ENCODE measurements at places on chromosomes 3 and 15.

DNA sequence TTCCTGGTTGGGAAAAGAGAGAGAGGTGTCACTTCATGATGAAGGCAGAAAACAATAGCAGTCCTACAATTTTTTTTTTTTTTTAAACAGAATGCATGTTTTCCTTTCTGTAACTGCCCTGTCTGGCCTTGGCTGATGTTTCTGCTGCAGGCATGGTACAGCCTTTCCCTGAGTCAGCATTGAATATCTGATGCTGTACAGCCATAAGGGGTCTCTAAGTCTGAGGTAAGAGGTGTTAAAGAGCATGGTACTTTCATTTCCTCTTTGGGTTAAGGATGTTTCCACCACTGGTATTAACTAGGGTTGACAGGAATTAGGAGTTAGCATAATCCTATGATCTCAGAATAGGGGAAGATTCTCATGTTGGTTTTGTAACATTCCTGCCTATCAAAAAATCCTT, 147.4 kb downstream of the CHST2 start:
- DNase-seq: peak; percentile 28

DNA sequence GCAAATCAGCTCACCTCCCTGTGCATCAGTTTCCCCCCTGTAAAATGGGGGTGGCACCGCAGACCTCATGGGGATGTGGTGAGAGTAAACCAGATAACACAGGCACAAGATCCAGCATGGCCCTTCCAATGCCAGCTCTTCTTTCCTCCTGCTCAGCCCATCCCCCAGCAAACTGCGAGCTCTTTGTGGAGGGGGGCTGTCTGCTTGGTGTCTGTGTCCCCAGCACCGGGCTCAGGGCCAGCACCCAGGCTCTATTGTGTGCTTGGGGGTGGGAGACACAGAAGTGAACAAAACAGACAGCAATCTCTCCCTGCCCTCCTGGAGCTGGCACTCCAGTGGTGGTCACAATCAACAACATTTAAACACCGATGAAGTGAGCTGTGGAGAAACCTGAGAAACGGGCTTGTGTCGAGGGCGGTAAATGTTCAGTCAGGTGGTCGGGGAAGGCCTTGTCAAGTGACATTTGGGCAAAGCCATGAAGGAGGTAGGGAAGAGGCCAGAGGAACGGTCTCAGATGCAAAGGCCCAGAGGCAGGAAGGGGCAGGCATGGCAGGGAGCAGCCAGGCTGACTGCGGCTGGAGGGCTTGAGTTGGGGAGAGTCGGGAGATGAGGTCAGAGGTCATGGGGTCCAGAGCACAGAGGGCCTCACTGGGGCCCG, 28.4 kb downstream of the GRIP2 start:
- DNase-seq: no peak

DNA sequence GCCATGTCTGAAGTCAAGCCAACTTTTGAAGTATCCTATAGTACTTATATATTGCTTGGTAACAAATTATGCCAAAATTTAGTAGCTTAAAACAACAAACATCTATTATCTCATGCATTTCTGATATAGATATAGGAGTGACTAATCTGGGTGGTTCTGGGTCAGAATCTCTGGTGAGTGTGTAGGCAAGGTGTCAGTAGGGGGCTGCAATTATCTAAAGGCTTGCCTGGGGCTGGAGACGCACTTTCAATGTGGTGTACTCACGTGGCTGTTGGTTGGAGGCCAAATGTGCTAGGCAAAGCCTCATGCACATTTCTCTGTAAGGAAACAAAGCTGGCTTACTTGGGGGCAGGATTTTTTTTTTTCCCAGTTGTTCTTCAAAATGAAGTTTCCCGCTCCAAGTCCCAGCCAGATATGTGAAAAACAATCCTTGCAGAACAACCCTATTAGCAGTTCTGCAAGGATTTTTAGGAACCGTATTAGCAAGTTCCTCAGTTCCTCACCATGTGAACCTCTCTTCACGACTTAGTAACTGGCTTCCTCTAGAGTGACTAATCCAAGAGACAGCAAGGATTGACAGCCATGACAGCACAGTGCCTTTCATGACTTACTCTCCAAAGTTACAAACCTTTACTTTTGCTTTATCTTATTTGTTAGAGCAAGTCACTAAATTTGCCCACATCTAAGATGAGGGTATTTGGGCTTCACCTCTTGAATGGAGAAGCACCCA, 25.8 kb downstream of the GREM1 start:
- no peak for DNase-seq

GRCh38 chr3:136621628-136622027, 130.6 kb downstream of the STAG1 start:
- no peak for DNase-seq

DNA sequence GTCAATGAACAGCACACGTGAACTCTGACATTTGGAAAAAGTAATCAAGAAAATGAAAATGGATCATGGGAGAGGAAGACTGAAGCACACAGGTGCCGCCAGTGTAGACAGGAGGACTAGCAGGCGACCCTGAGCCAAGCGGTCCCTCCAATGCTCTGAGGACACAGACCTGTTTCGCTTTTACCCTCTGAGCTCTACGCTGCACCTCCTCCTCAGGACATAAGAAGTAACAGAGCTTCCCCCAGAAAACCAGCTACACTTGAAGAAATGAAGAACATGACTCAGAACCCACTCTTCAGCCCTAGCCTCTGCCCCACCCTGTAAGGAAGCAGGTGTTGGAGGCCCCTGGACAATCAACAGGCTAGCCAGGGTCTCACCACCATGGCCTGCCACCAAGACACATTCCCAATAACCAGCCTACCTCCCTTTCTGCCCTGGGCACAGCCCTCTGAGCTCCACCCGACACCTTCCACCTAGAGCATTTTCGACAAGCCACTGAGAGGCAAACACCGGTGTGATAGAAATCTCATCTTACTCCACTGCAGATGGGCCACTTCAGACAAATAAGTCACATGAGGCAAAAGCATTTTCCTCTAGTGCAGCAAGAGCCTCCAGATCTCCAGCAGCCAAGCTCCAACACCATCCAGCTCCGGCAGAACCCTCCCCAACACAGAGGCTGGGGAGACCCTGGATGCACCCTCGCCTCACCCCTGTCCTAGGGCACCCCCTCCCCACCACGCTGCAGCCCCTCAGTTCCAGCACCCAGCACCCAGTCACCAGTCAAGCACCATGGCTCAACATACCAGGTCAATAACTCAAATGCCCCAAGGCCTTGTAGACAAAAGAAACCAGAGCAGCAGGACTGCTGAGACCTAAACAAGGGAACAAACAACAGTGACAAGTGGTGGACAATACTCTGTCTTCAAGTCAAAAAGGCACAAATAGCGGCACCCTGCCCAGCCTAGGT, 11.4 kb downstream of the FAM174B start:
- DNase-seq: no peak

DNA sequence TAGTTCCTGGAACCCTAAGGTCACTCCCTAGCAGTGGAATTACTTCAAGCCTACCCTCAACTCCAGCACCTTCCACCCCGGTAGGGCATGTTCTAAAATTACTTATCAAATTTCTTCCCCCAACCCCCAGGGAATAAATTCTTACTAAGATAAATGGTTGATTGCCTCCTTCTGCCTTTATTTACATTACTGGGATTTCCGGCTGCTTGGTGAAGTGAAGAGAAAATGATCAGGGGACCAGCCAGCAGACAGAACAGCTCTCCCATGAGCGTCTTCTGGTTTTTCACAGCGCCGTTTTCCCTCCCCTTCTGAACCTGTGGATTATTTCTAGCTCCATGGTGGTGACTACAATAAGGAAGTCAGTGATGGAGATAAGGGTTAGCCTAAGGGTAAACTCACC, 521.5 kb upstream of the PPP2R3A start:
- DNase-seq: no peak

- no peak for DNase-seq
These were observed 48.9 kb downstream of the CYP11A1 start for GRCh38 chr15:74318376-74319137.

GRCh38 chr3:124360563-124360962, 368.6 kb upstream of the ROPN1 start:
- DNase-seq: no peak

DNA sequence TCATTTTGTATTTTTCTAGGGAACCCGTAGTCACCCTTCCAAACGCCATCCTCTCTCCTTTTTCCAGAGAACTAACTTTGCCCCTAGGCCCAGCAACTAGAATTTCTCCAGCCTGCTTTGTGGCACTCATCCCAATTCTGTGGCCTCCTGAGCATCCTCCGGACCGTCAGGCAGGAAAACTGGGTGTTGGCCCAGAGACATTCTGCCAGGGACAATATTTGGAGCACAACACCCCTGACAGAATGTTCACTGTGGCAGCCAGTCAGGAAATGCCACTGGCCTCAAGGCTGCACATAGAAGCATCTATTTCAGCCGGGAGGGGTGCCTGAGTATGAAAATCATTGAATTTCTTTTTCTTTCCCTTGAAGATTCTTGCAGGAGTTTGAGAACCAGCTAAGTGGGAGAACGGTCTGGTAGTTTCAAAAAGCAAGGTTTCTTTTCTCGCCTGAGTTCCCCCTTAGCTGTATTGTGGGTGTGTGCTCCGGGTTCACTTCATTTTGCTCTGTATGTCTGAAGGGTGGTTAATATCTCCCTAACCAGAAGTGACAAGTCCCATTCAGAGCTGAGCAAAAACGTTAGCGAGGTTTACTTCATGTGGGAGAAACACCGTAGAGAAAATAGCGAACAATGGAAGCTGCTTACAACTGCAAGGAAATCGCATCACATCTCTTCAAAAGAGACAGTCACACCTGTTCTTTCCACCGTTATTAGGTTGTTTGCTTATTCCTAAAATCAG, 108.1 kb upstream of the TPM1 start:
- DNase-seq: no peak

- no peak for DNase-seq
These were observed 54.5 kb downstream of the ZMAT3 start for GRCh38 chr3:179016979-179017670.

GRCh38 chr3:114005481-114005880, 50.8 kb downstream of the CCDC191 start:
- no peak for DNase-seq

DNA sequence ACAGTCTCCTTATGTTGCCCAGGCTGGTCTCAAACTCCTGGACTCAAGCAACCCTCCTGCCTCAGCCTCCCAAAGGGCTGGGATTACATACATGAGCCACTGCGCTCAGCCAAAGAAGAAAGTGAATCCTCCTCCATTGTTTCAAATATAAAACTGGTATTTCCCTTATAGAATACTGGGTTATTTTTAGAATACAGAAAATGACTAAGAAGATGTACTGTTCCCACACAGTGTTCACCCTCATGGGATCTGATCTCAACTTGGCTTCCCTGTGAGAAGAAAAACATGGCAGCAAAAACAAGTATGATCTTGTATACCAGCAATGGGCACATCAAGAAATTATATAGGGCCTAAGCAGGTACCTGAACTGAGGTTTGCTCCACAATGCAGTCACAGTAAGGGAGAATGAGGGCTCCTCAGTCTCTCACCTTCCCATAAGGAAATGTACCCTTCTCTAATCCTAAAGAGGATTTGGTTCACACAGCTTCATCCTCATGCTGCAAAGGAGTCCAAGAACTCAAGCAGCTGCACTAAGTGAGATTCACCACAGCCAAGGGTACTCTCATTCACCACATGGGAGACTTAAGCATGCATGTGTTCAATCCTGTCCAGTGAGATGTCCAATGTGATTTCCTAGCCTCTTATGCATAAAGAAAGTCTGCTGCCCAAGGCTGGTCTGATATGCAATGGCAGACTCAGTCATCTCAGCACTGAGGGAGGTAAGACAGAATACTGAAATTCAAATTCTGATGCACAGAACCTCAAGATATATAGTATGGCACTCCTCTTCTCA, 25.8 kb downstream of the USP4 start:
- no peak for DNase-seq

DNA sequence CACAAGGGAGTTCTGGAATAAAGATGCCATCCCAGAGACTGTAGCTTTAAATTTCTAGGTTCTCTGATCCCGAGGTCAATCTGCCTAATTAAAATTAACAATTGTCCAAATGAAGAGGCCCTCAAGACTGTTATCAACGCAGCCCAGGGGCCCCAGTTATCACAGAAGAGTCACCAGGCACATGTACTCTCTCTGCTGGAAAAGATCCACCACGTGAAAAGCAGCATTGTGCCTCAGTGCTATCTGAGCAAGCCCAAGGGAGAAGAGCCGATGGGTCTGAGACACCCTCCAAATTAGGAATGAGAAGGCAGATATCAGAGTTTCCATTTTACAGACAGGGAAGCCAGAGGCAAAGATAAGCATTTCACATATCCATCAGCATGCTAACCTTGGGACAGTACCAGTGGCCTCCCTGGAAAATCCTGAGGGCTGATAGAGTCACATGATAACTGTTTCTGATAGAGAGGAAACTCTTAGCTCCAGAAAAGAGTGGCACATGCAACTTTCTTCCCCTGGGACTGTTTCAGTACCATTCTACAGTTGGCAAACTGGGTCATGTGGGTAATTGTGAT, 55.5 kb downstream of the ITGB5 start:
- no peak for DNase-seq

GRCh38 chr3:156587760-156588069, 32.8 kb upstream of the SSR3 start:
- no peak for DNase-seq

DNA sequence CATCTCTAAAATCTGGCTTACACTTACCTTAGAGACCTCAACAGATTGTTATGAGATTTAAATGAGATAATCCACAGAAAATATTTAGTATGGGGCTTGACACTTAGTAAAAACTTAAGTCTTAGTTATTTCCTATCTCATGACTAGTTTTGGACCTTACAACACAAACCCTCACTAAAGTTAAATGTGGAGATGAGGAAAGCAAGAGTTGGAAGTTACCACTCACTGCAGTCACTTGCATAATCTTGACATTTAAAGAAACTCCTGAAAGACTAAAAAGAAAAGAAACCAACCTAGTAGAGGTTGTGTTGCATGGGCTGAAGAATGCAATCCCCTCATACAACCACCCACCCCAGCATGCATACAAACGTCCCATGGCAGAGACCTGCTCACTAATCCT, 40.1 kb downstream of the ITGB5 start:
- DNase-seq: no peak

GRCh38 chr3:37024820-37025405, 31.6 kb downstream of the MLH1 start:
- DNase-seq: no peak

- no peak for DNase-seq
These were observed 14.7 kb upstream of the HHATL start for GRCh38 chr3:42717306-42717705.

DNA sequence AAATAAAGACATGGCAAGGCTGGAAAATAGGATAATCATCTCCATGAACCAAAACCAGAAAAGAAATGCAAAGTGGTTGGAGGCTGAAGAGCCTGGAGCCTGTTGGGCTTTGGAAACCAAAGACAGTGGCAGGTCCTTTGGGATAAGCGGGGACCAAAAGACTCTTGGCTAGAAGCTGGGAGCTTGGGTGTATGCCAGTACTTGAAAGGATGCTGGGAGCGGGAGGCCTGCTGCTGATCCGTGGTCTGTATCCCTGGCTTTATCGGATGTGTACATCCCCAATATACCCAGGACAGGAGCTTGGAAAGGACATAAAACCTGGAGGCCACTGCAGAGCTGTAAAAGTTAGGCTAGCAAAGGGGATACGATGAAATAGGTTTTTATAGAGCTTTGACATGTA, 1.3 kb upstream of the CHRNB4 start:
- DNase-seq: no peak

DNA sequence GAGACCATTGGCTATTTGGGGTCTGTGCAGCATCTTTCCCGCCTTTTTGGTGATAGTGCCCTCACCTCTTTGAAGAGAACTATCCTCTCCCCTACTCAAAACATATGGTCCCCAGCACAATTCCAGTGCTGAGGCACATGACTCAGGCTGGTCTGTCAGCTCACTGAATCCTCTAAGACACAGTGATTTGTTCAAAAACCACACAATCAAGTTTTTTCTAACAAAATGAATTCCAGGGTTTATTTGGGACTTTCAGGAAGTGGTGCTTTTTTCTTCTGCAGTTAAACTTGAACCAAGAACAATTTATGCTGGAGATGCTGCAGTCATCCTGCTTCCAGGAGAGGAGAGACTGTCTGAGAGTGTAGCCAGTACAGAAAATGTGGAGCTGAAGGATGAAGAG, 142.5 kb upstream of the LMCD1 start:
- DNase-seq: no peak
